ENCODE measurements at places on chromosomes 2 and 18. TPM values are rescaled to one million over a fixed set of nuclear protein-coding genes. Genes with fewer than 3 reads are reported as not detected.

The DNAH6 gene
- 0.10 TPM for polyA plus RNA-seq

The LBX2 gene
- 0.18 TPM for polyA plus RNA-seq

The SERPINB10 gene
- polyA plus RNA-seq: 0.06 TPM

The MAP4K3 gene
- polyA plus RNA-seq: 8.1 TPM

The CFAP221 gene
- 0.08 TPM for polyA plus RNA-seq

The FER1L5 gene
- polyA plus RNA-seq: 0.20 TPM

The ITGB6 gene
- 9.1 TPM for polyA plus RNA-seq

The GPR45 gene
- not detected for polyA plus RNA-seq

The YIPF4 gene
- polyA plus RNA-seq: 16.0 TPM

The SIX2 gene
- 0.09 TPM for polyA plus RNA-seq

The IL36A gene
- polyA plus RNA-seq: 394 TPM

The MOCOS gene
- 4.2 TPM for polyA plus RNA-seq

The UGT1A7 gene
- polyA plus RNA-seq: 28.8 TPM

The CNDP1 gene
- not detected for polyA plus RNA-seq

The CCDC74A gene
- polyA plus RNA-seq: 4.9 TPM

The LRRTM1 gene
- polyA plus RNA-seq: not detected

The PROKR1 gene
- polyA plus RNA-seq: 0.02 TPM
